ENCODE measurements at places on chromosomes 13 and 19. TPM values are rescaled to one million over a fixed set of nuclear protein-coding genes. Genes with fewer than 3 reads are reported as not detected.

Gene SPATA13
- 13.7 TPM for total RNA-seq

Gene TMPRSS9
- total RNA-seq, result 2.5 TPM

Gene EHD2
- total RNA-seq, result 0.08 TPM

Gene ZNF418
- total RNA-seq, result 0.27 TPM

Gene TNFSF9
- 1.0 TPM for total RNA-seq

Gene CGB8
- not detected for total RNA-seq

Gene SLC7A9
- 4.7 TPM for total RNA-seq

Gene ZFR2
- 1.00 TPM for total RNA-seq

Gene LRRC4B
- total RNA-seq, result not detected

Gene CYP2F1
- total RNA-seq, result not detected

Gene GRIN3B
- total RNA-seq, result 0.07 TPM
